T-helper 9 cell (primary cell): ENCODE measurements at places on chromosomes 16 and 17.

DNA sequence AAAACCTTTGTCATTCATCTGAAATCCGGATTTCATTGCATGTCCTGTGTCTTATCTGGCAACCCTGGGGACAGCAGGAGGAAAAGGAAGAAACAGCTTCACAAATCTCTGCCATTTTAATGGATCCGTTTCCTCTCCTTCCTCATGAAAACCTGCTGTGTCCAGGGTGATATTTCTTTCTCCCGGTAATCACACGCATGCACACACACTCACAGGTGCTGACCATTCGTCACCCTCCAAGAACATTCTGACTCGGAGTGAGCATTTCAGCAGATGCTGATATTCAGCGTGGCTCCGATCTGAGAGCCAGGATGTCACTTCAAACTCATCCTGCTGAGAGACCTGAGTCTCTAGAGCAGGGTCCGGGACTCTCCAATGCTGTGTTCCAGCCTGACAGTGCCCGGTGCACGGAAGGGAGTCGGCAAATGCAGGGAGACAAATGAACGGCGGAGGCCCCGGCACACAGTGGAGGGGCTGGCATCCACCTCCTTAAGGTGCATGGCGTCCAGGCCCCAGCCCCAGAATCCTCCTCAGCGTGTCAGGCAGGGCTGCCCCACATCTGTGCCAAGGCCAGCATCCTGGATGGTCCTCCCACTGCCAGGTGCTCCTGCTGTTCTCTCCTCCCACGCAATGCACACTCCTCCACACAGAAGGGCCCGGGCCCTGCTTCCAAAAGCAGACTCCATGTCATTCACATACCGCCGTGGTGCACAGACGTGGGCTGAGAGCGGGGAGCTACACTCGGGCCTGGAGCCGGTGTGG lies 70.7 kb downstream of the RBFOX3 start:
- no peak for DNase-seq

DNA sequence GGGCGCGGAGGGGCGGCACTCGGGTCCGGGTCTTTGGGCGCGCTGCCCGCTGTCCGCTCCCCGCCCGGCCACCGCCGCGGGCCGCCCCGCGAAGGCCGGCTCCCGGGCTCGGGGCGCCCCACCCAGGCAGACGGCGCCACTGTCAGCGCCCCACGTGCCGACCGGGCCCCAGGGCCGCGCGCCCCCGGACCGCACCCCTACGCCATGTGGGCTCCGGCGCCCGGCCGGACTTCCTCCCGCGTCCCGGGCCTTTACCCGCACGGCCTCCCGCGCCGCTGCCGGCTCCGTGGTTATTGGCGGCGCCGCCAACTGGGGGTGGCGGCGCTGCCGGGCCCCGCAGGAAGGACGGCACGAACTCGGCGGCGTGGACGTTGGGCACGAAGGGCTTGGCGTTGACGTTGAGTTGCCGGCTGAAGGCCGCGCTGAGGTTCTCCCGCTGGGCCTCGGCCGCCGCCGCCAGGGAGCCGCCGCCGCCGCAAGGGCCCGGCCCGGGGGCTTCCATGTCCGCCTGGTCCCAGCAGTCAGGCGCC lies 577 bp downstream of the GSPT1 start:
- no peak for DNase-seq

DNA sequence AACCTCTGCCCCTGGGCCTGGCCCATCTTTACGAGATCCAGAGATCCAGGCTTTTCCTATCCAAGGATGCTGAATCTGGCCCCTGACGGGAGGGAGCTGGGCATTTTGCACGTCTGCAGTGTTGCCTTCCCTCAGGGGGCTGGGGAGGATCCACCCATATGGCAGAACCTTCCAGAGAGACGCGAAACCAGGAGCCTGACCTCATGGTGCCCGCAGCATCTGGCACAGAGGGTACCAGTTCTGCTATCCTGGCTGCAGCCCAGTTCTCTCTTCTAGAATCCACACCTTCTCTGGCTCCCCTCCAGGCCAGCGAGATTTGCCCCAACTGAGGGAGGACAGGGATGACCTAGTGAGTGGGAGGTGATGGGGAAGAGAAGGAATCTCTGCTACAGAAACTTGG lies 20.5 kb upstream of the ZNF652 start:
- no peak for DNase-seq

DNA sequence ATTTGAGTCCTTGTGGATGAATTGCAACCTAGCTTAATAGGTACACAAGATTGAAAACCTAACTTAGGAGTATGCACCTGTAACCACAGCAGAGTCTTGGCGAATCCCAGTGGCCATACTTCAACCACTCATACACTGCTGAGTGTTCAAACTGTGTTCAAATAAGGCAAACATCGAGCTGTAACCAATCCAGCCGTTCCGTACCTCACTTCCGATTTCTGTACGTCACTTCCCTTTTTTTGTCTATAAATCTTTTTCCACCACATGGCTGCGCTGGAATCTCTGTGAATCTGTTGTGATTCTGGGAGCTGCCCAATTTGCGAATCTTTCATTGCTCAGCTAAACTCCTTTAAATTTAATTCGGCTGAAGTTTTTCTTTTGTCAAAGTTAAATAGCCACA lies 190.6 kb downstream of the MAF start:
- DNase-seq: no peak

DNA sequence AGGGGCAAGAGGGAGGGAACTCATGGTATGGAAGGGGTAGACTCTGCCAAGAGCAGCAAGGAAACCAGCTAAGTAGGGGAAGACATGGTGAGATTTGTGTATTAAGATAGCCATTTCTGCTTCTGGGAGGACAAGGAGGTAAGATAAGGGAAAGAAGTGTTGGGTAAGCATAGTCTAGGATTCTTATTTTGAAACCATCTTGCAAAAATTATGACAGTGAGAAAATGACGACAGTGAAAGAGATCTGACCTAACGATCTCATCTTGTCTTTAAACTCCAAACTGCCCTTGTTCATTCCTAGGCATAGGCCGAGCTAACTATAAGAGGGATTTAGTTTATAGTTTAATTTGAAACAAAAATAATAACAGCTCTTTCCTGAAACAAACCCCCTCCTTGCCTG lies 5.6 kb upstream of the RBL2 start:
- no peak for DNase-seq
